ENCODE measurements at places on chromosomes 4 and X. TPM values are rescaled to one million over a fixed set of nuclear protein-coding genes. Genes with fewer than 3 reads are reported as not detected.

- no peak for DNase-seq
Observed at GRCh38 chr4:41391271-41391670, 134.5 kb downstream of the UCHL1 start.

DNA sequence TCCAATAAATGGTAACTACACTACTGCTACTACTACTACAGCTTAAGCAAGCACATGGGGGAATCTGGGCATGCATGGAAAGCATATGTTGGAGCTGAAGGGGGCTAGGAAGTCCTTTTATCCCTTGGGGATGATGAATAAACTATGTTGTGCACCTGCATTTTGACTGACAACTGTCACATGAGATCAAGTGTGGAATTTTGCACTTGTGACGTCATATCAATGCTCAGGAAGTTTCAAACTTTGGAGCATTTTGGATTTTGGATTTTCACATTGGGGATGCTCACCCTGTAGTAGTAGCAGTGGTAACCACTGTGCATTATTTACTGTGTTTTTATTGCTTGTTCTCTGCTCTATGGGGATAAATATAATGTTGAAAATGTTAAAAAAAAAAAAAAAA, 100.5 kb upstream of the SMAD1 start:
- DNase-seq = no peak

GRCh38 chr4:2646396-2647149, 109.6 kb downstream of the TNIP2 start:
- no peak for DNase-seq

GRCh38 chr4:26701786-26702227, 117.9 kb downstream of the TBC1D19 start:
- no peak for DNase-seq

DNA sequence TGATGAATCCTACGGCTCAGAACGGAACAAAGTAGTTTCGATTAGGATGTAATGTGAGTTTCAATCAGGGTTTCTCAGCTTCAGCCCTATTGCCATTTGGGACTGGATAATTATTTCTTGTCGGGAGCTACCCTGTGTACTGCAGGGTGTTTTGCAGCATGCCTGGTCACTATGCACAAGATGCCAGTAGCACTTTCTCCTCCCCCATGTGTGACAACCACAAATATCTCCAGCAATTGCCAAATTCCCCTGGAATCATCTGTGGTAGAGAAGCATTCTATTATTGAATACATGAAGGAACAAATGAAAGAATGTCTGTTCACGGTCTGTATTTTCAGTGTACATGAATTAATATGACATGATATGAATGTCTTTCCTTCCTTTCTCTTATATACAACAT, 782.9 kb upstream of the FTHL17 start:
- no peak for DNase-seq

DNA sequence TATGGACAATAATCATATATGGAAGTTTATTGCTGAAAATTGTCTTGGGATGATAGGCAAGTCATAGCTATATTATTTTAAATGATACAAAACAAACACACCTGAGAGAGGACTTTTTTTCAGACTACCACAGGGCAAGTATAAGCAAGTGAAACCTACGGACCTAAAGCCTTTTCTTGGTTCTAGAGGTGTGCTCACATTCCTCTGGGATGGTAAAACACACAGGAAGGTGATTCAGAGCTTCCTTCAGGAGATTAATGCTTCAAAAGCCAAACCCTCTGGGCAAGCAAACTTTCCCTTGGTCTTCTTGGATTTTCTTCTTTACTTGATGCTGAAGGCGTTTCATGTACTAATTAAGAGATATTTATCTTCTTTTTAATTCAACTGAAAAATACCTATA, 60.1 kb upstream of the ACSL4 start:
- DNase-seq = no peak

GRCh38 chrX:40175511-40176350, 78.0 kb upstream of the BCOR start:
- no peak for DNase-seq

GRCh38 chrX:113048896-113049295, 208.3 kb upstream of the AMOT start:
- no peak for DNase-seq

GRCh38 chrX:78124307-78124706, 15.1 kb downstream of the TAF9B start:
- DNase-seq = no peak

DNA sequence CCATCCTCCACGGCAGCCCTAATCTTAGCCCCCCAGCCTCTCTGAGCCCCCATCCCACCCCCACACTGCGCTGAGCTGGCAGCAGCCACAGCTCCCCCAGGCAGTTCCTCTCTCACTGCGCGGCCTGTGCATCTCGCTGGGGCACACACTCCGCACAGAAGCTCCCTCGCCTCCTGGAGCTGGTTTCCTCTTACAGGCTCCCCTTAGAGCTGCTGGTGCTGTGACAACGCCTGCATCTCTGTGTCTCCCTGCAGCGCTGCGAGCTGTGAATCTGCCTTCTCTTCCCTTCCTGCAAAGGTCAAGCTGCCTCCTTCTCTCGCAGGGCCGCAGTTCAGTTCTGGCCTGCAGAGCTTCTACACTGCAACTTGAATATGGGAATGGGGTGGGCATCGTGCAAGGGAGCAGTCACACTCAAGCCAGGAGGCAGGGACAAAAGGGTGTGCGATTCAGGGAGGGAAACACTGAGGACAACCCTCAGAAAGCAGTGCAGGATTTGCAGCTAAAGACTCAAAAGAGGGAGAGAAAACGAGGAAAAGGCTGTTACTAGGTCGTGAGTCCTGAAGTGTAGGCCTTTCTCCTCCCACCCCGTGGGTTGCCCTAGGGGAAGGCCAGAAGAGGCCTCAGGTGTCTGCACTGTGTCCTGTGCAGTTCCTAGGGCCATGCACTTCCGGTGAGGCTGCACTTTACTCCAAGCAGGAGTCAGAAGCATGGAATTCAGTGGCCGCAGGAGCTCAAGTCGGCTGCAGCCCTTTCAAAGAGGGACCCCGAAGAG, 87.0 kb downstream of the BCOR start:
- DNase-seq = peak; percentile 60

The LIMCH1 gene
- 83.9 TPM for total RNA-seq

The RAB9B gene
- total RNA-seq = 1.1 TPM

The HPGD gene
- 9.4 TPM for total RNA-seq

The ACE2 gene
- 5.5 TPM for total RNA-seq

The SOX3 gene
- not detected for total RNA-seq
